GM12865 (cell line): ENCODE measurements at places on chromosomes 2 and 18.

- DNase-seq: peak; percentile 60
Observed at GRCh38 chr18:79374408-79375171, 21.1 kb upstream of the NFATC1 start.

GRCh38 chr2:215796140-215796855 is 217.1 kb downstream of the MREG start:
- no peak for DNase-seq

- DNase-seq: peak; percentile 85
Observed at GRCh38 chr2:38720613-38721241, 30.4 kb downstream of the SRSF7 start.

DNA sequence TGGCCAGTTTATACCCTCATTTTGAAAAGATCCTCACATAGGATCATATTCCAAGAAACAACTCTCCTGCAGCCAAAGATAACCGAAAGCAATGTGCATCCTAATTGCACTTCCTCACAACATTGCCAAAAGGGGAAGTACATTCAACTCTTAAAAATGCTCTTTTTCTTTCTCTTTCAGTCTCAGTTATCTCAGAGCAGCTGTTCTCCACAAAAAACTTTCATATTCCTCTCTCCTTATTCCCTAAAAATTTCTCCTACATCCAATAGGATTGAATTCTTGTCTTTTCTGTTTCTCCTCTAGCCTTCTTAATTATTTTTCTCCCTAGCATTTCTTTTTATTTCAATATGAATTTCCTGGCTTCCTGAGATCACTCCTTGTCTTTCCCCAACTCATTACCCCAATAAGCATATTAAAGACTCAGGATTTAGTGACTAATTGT is 7.4 kb upstream of the VRK2 start:
- peak; percentile 56 for DNase-seq

GRCh38 chr2:105383432-105384166 is 15.3 kb downstream of the FHL2 start:
- no peak for DNase-seq

DNA sequence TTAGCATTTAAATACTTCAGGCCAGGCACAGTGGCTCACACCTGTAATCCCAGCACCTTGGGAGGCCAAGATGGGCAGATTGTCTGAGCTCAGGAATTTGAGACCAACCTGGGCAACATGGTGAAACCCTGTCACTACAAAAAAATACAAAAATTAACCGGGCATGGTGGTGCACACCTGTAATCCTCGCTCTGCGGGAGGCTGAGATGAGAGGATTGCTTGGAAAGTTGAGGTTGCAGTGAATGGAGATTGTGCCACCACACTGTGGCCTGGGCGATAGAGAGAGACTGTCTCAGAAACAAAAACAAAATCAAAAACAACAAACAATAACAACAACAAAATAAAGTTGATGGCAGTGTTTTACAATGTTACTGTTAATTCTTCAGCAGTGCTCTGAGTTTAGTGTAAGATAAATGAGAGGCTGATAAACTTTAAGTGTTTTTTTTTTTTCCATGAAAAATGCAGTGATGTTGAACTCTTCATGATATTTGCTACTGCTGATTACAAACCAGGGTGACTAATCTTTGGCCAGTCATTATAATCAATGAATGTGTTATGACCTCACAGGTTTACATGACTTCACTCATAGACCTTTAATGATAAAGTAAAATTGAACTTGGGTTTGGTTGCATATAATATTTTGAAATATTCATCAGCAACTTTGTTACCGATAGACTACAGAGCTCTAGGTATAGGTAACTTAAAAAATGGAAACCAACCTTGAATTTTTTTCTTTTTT is 2.5 kb downstream of the ITGAV start:
- no peak for DNase-seq

GRCh38 chr2:133814890-133815289 is 246.6 kb upstream of the NCKAP5 start:
- no peak for DNase-seq

DNA sequence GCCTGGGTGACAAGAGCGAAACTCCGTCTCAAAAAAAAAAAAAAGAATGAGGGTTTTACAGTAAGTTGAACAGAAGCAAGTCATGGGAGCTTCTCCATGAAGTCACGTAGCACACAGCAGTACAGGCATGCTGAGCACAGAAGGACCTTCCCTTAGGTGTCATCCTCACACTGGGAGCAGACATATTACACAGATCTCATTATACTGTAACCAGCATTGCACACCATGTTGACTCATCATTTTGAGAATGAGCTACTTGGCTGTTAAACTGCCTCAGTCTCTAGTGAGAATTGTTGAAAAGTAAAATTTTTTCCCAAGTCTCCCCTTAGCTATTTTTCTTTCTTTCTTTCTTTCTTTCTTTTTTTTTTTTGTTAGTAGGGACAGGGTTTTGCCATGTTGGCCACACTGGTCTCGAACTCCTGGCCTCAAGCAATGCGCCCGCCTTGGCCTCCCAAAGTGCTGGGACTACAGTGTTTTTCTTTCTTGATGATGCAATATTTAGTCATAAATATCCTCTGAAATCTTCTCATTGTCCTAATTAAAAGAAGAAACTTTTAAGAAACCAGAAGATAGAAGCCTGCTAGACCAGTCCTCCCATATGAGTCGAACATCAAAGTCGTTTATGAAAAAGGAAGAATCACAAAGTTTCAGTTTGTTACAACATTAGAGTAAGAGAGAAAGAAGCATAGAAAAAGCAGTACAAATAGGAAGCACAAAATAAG is 37.9 kb upstream of the PPP1CB start:
- DNase-seq: no peak

- DNase-seq: no peak
Observed at GRCh38 chr2:182891611-182892010, 25.2 kb upstream of the FRZB start.

DNA sequence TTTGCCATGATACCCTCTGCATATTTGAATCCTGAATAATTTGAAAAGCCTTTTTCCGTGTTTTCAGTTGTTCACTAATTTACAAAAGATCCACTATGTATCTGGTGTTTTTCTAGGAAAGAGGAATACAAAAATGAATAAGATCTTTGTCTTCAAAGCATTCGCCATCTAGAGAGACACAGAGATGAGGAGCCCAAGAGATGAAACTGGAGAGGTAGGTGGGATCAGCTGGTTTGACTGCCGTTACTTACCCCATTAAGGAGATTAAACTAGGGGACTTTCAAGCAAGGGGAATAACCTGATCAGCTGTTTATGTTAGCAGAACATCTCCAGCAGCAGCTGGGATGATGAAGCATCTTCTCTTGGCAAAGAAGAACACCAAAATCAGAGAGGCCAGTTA is 150.2 kb upstream of the SATB2 start:
- no peak for DNase-seq

GRCh38 chr18:79583984-79584401 is 95.6 kb upstream of the CTDP1 start:
- no peak for DNase-seq

GRCh38 chr2:109173311-109174171 is 44.5 kb downstream of the SH3RF3 start:
- no peak for DNase-seq

DNA sequence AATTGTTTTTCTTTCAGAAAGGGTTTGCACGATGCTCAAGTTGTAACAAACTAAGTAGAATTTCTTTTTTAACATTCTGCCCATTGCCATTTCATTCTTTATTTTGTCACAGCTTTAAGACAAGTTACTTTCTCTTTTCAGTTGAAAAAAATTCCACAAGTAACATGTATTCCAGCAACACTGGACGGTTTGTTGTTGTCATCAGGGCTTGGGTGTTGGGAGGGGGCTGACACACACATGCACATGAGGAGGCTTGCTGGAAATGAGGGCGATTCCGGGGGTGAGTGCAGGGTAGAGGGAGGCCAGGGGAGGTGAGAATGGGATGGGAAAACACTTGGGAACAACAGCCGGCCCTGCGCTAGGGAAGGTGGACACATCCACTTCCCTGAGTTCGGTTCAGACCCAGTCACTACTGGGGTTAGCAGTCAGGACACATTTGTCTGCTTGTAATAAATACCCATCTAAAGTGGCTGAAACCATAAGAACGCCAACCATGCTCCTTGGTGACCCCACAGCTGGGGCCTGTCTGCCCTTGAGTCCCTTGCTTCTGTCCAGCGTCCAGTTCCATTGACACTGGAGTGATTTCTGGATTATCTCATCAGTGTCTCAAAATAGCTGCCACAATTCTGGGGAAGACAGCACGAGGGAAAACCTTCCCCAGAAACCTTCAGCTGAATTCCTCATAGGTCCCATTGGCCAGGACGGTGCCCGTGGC is 141.8 kb upstream of the BCL2L11 start:
- no peak for DNase-seq

DNA sequence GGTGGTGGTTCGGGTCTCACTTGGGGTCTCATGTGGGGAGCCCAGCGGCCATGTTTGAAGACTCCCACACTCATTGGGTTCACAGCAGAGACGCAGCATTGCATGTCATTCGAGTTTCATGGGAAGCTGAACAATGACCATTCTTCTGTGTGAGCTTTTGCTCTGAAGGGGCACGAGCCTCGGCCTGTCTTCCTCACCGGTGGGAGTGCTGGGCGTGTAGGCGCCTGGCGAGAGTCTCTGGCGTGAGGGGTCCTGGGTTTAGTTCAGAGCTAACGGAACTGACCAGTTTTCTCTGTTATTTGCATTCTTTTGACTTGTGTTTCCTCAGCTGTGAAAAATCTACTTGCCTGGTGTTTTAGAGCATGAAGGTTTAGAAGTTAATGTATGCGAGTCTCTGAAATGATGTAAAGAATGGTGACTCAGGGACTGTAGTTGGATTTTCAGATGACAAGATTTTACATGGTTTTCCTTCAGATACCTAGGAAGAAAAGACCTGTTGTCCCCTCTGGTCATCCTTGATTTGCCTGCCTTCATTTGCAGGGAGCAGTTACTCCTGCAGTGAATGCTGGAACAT is 98.1 kb downstream of the ARMC9 start:
- no peak for DNase-seq

DNA sequence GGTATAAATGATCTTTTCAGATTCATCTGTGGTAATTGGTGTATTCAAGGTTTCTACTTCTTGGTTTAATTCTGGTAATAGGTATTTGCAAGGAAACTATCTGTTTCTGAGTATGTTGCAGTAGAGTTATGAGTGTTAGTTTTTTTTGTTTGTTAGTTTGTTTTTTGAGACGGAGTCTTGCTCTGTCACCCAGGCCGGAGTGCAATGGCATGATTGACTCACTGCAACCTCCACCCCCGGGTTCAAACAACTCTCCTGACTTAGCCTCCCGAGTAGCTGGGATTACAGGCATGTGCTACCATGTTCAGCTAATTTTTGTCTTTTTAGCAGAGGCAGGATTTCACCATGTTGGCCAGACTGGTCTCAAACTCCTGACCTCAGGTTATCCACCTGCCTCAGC is 60.9 kb upstream of the IL1R2 start:
- DNase-seq: no peak

DNA sequence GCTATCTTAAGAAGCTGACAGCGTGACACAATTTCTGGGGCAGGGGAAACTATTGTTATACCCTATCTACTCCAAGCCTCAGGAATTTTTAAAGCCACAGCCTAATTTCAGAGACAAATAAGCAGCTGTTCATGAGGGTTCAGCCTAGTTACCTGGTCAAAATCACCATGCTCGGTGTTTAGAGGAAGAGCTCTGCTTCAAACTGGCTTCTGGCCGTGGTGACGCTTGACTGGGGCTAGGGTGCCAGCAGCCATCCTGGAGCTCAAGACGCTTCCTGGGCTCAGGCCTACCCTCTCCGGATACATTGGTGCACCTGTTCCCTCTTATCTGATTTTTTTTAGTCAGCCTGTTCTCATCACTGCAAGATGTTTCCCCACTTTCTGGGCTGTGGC is 41.7 kb downstream of the FRZB start:
- DNase-seq: no peak
